ENCODE measurements at places on chromosomes 2 and 18.

DNA sequence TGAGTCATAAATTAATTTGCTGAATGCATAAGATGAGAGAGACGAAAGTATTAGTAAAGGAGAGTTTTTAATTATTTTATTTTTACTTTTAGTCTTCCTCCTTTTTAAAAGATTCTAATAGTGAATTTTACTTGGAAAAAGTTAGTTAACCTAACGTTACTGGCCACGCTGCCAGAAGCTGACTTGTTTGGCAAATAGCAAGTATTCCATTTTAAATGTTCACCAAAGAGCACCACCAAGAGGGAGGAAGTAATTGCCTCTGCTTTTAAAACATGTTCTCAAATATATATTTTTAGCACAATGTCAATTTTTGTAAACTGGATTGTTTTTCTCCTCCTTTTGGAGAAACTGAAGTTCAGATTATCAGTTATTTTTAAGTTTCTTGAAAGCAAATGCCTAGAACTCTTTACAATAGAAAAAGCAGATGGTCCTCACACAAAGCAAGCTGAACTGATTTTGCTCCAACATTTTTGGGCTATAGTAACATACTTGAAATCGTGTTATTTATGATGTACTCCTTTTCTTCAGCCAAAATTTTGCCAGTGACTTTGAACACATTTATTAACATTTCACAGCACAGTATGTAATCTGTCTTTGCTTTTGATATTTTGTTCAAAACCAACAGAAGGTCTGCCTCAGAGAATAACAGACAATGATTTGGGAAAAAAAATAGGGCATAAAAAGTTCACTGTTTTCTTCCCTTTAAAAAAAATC lies 1311.0 kb upstream of the FAM98A start:
- no peak for DNase-seq

DNA sequence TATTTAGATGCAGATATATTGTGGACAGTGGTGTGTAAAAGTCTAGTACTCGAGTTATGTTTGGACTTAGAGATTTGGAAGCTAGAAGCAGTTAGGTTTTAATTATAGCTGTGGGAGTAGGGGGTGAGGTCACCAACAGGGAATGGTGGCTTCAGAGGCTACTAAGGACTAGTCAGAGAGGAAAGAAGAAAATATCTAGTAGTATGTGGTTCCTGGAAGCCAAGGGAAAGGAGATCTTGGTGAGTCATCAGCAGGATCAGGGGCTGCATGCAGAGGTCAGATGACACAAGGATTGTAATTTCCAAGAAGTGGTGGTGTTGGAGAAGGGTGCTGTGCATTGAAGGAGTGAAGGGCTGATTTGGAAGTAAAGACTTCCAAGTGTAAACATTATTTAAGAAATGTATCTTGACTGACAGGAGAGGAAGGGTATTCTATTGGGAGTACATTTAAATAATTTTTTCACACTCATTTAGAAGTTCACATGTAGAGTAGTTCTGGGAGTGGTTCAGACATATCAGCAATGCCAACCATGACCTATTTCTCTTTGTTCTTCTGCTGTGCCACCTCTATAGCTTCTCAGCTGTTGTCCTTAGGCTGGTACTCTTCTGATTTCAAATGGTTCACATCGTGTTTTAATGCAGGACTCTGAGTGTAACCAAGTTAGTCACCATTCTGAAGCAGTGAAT lies 59.1 kb downstream of the ACSL3 start:
- no peak for DNase-seq

DNA sequence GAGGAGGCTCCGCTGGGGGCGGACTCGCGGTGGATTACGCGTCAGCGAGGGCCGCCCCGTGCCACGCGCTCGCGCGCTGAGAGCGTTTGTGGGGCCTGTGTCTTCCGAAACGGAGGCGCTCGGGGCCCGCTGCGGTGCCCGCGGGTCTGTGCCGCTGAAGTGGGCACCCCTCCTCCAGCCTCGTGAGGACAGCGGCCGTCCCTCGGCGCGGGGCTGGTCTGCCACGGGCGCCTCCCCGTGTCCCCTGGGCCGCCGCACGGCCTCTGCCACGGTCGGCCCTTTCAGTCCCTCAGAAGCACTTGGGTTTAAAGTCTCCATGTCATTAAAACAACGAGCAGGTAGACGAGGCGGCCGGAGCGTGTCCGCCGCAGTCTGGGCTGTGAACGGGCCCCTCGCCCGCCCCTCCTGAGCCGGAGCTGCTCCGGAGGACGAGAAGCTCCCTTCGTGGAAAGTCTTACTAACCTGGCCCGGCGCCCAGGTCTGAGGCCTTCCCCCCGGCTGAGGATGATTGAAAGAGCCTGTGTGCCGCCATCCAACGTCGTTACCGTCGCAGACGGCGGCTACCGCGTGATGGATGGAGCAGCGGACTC lies 97.6 kb downstream of the NFATC1 start:
- DNase-seq: no peak

DNA sequence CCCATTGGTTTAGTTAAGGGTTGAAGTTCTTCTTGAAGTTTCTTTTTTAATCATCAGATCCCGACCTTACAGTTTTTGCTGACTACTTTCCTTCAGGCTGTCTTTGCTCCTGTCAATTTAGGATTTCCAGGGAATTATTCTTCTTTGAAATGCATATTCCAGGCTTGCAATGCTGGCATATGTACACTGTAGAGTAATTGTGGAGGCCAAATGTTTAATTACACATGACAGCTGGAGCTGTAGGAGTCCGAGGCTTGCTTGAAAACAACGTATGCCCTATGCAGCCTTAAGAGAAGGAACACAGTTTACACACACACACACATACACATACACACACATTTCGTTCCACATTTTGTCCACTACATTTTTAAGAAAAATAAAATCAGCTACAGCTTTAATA lies 602.3 kb downstream of the TMEM182 start:
- DNase-seq: no peak

Measured in activated CD8-positive, alpha-beta memory T cell treated with anti-CD3 and anti-CD28 coated beads for 48 hours (primary cell).